ENCODE measurements at places on chromosomes 16 and 17. TPM values are rescaled to one million over a fixed set of nuclear protein-coding genes. Genes with fewer than 3 reads are reported as not detected.

DNA sequence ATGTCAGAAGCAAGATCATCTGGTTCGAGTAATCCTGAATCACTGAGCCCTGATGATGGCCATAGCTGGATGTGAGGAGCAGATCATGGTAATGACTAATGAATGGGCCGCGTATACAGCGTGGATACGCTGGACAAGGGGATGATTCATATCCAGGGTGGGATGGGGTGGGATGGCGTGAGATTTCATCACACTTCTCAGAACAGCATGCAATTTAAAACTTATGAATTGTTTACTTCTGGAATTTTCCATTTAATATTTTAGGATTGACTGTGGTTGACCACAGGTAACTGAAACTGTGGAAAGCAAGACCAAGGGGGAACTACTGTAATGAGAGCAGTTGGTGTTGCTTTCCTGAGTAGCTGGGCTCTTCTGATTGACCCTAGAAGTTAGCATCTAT lies 225.5 kb downstream of the STX8 start:
- DNase-seq = no peak

GCGR gene
- total RNA-seq = not detected

DNA sequence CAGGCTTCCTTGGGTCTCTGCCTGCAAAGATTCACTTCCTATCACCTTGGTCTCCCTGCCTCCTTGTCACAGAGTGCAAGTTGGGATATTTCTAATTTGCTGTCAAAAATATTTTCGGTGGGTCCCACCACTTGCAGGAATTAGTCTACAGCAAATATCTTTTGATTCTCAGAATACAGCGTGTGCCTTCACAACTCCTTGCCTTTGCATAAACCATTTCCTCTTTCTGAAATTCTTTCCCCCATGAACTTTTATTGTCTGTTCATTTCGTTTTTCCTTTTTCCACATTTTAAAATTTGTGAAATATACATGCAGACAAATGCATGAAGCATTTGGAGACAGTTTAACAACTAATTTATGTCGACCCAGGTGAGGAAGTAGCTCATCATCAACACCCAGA lies 60.0 kb downstream of the HS3ST3B1 start:
- DNase-seq = no peak

TOX3 gene
- 0.17 TPM for total RNA-seq

GRCh38 chr17:40551091-40551878 lies 14.0 kb downstream of the CCR7 start:
- DNase-seq = peak; percentile 69

- peak; percentile 27 for DNase-seq
Observed at GRCh38 chr17:14813649-14814370, 451.3 kb downstream of the PMP22 start.

KRTAP9-4 gene
- not detected for total RNA-seq

ATP2A1 gene
- 0.15 TPM for total RNA-seq

DNA sequence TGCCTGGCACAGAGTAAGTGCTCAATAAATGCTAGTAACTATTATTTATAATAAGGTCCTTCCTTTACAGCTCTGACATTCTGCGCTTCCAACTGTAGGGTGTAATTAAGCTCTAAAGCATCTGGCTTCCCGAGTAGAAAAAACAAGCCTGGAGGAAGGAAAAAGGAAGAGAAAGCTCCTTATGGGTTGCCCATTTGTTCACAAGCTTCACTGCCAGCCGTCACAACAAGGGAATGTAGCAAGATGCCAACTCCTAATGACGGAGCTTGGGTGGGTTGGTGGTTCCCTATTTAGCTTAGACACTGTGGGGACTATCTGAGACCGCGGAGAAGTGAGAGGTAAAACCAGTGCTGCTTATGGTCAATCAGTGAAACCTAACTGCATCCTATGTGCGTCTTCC lies 7.3 kb upstream of the RPRML start:
- DNase-seq = no peak
